ENCODE measurements at places on chromosomes 2 and 18.

DNA sequence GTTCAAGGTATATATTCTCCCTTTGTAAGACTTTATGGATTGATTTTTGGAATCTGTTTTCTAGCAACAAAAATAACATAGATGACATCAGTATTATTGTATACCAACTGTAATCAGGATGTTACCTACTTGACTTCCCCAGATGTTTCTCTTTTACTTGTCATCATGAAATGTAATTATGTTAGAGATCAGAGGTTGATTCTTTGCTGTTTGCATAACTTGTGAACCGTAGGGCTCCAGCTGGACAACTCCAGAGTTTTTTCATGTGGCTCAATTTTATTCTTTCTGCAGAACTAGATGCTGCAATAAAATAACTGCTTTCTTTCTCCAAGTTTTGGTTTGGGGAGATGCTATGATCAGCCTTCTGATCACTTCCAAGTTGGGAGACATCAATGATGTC is 58.1 kb downstream of the SPOPL start:
- DNase-seq: no peak

DNA sequence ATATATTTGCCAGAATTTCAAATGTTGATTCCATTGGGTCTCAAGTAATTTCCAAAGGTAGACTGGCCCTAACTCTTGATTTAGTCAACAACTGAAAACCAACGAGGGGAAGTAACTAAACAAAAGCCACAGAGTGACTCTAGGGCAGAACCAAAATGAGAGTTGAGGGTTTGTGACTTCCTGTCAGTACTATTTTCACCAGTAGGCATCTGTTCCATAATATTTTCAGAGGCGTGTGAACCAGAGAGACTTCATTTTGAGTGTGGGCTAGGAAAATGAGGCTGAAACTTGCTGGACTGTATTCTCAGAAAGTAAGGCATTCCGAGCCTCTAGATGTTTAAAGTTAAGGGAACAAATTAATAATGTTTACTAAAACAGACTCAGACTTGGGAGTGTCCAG is 70.6 kb downstream of the GDF7 start:
- DNase-seq: no peak

GRCh38 chr2:6337472-6337820 is 528.3 kb downstream of the CMPK2 start:
- DNase-seq: no peak

DNA sequence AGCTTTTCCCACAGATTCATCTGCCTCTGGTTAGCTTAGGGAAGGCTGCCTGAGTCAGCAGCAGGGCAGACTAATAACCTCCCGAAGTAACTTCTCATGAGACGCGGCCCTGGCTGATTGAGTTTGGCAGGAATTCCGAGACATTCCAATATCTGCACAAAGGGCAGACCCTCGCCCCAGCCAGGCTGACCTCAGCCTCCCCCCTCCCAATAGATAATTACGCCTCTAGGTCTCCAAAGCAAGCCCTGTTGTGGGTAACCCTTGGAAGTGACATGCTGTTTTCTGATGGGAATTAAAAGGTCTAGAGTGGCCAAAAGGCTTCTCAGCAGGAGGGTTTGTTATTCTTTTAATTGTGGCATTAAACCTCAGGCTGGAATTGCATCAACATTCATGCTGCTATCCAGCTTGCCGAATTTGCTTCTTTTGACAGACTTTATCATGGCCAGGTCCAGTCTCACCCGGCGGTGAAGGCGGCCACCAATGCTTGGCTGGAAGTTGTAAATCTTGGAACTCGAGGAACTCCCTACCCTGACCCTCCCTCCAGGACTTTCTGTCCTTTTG is 98.0 kb upstream of the SLC14A2 start:
- peak; percentile 55 for DNase-seq

DNA sequence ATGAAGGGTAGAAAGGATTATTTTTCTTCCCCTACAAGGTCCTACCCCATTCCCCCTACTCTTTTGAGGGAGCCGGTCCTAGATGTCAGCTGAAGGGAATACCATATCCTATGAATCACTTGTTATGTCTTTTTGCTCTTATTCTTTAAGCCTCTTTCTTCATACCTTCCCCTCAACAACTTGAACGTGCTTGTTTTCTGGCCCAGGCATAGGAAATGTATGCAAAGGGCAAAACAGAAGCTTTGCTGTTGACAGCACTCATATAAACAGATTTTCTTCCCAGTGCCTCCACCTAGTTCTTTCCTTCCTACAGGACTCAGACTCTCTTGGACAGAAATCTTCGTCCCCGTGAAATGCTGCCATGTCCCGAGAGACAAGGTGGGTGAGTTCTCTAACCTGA is 64.6 kb downstream of the TMEM17 start:
- no peak for DNase-seq

DNA sequence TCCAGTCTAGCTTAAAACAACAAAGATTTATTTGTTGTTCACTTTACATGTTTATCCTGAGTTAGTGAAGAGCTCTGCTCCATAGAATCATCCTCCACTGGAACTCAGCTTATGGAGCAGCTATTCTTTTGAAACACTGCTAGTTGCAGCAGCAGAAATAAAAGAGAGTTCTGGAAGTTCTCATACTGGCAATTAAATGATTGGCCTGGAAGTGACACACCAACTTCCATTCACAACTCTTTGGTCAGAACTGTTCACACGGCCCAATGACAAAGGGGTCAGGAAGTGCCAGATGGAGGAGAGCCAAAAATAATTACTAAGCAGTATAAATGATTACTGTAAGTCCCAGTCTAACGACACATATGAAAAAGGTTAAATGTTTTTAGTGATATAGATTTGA is 39.1 kb downstream of the FBXO11 start:
- no peak for DNase-seq

- no peak for DNase-seq
These were observed 216.6 kb upstream of the LYPD1 start for GRCh38 chr2:132886574-132886973.

GRCh38 chr18:63464434-63464833 is 12.3 kb upstream of the SERPINB5 start:
- DNase-seq: no peak

DNA sequence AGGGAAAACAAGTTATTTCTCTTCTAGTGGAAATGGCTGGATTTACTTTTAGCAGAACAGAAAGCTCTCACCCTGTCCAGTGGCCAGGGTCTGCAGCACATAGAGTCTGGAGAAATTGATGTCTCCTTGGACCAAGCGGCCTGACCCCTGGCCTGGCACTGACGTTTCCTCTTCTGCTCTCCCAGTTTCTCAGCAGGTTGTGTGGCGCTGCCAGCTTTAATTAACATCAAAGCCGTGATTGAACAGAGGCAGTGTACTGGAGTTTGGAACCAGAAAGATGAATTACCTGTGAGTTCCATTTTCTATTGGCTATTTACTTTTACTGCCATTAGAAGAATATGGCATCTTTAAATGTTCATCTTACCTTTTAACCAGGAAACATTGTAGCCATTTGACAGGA is 20.9 kb downstream of the CD8A start:
- no peak for DNase-seq

- no peak for DNase-seq
These were observed 60.4 kb downstream of the KIAA1328 start for GRCh38 chr18:36889321-36889720.

GRCh38 chr2:110166266-110166665 is 38.5 kb downstream of the NPHP1 start:
- no peak for DNase-seq

DNA sequence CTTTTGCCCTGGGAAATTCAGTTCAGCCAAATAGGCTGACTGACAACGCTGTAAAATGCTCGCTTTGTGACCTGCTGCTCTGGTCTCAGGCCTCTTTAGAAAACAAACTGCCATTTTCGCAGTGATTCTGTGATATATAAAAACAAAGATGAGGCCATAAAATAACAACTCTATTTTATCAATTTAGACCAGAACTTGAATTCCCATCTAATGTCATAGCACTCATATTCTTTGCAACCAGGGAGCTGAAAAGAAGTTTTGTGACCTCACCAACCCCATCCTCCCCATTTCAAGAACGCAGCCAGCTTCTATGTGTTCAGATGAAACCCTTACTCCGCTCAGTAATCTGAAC is 40.3 kb downstream of the TCF4 start:
- no peak for DNase-seq

GRCh38 chr2:238449241-238449640 is 22.5 kb downstream of the ASB1 start:
- no peak for DNase-seq

- DNase-seq: no peak
These were observed 158.3 kb downstream of the DNAH6 start for GRCh38 chr2:84674586-84674985.

DNA sequence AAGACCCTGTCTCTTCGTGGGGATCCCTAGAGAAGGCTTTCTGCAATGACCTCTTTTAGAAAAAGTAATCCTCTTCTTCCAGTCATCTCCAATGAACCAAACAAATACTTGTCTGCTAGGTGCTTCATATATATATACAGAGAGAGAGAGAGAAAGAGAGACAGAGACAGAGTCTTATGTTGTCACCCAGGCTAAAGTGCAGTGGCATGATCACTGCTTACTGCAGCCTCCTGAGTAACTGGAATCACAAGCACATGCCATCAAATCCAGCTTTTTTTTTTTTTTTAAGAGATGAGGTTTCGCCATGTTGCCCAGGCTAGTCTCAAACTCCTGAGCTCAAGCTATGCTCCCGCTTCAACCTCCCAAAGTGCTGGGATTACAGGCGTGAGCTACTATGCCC is 18.6 kb upstream of the PKDCC start:
- DNase-seq: no peak

DNA sequence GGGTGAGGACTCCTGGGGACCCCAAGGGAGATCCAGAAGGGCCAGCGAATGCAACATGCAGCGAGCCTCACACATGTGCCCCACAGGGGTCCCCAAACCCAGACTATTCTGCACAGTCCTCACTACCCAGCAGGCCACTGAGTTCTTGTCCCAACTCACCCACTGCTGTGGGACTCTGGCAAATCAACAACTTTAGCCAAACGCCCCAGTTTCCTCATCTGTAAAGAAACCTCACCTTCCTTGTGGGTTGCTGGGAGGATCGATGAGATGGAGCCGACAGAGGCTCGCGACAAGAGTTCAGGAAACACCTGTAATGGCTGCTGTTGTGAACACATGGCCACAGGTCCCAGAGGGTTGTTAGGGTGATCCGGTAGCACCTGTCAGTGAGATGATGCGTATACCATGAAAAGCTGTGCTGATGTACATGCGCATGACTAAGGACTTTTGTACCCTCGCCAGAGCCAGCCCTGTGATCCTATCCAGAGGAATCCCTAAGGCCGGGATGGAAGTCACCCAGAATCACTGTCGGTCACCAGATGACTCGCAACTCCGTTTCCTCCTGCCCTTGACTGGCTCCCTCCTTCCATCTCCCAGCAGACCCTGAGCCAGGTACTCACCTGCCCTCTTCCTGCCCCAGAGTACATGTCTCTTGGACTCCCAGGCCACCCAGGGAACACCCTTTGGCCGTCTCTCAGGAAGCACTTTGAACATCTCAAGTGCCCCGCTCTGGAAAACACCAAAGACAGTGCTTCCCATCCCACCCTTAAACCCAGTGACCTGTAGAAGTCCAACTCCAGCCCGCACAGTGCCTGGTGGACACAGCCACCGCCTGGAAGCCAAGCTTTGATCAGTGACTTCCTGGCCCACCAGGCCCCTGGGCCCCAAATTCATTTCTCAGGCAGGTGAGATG is 103.3 kb upstream of the ID2 start:
- peak; percentile 31 for DNase-seq

DNA sequence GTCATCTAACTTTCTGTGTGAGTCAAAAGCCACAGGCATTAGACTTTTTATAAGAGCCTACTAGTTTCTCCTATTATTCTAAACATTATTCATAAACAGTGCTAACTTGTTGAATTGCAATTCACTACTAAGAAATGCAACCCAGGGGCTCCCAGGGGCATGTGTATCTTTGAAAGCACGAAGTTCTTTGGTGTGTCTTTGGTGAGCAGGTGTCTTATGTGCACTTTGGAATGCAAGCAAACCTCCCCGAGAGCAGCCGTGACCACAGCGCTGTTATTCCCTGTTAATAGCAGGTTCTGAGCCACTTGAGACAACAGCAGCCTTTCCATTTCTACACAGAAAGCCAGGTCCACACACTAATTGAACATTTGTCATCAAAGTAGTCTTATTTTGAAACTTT is 123.5 kb downstream of the PRKRA start:
- no peak for DNase-seq

DNA sequence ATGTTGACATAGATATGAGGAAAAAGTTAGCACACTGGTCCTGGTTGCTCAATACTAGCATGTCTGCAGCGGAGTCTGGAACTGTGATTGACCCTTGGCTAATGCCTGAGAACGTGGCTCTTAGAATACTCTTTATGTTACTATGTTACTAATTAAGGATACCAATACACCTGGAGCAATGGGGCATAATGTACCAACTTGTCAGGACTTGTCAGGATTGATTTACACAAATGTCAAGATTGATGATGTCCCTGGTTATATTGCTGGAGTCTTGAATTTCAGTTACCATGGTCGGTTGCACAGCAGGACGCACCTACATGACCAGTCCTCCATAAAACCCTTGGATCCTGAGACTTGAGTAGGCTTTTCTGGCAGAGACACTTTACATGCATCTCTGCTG is 810.9 kb downstream of the CPS1 start:
- no peak for DNase-seq

DNA sequence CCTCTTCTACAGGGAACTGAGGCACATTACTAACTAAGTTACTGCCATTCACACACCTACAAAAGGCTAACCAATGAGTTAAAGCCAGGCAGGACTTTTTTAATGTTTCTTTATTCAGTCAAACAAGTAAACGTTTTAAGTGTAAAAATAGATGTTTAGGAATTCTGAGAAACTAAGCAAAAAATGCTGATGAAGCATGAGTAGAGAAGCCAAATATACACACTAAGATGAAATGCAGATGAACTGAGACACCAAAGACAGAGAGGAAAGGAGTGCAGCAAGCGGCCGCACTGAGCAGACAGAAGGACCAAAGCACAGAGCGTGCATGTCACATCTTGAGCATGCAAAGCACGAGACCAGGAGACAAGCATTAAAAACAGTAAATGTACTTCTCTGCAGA is 17.9 kb downstream of the L3MBTL4 start:
- no peak for DNase-seq

GRCh38 chr2:197628043-197628500 is 47.3 kb downstream of the RFTN2 start:
- DNase-seq: peak; percentile 69

DNA sequence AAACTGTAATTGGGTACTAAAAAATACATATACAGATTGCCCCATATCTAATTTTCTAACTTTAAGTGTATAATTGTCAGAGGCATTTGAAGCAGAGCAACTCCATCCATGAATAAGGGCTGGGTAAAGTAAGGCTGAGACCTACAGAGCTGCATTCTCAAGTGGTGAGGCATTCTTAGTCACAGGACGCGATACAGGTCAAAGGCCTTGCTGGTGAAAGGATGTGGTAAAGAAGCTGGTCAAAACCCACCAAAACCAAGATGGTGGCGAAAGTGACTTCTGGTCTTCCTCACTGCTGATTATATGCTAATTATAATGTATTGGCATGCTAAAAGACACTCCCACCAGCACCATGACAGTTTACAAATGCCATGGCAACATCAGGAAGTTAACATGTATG is 50.0 kb downstream of the SLC8A1 start:
- DNase-seq: no peak

- no peak for DNase-seq
These were observed 15.3 kb downstream of the UNC50 start for GRCh38 chr2:98623657-98624056.

GRCh38 chr2:169525434-169525833 is 15.9 kb downstream of the KLHL41 start:
- no peak for DNase-seq

- no peak for DNase-seq
These were observed 46.5 kb downstream of the TPO start for GRCh38 chr2:1459727-1460126.
